ENCODE measurements at places on chromosomes 11 and 22. TPM values are rescaled to one million over a fixed set of nuclear protein-coding genes. Genes with fewer than 3 reads are reported as not detected.

The GRM5 gene
- total RNA-seq: not detected

The SCARF2 gene
- 36.2 TPM for total RNA-seq

The TBX10 gene
- not detected for total RNA-seq

- DNase-seq: no peak
Measured at GRCh38 chr22:37998543-37998942, 14.2 kb upstream of the SOX10 start.

- DNase-seq: peak; percentile 59
Measured at GRCh38 chr11:86162239-86162638, 82.3 kb upstream of the EED start.

- DNase-seq: no peak
Measured at GRCh38 chr11:2709429-2709828, 9.6 kb upstream of the KCNQ1OT1 start.

GRCh38 chr11:44018127-44018521, 29.7 kb upstream of the ACCSL start:
- peak; percentile 36 for DNase-seq

- no peak for DNase-seq
Measured at GRCh38 chr11:7098235-7098832, 9.5 kb downstream of the RBMXL2 start.

GRCh38 chr22:41382098-41382578, 396 bp downstream of the TEF start:
- DNase-seq: peak; percentile 90

- DNase-seq: no peak
Measured at GRCh38 chr11:125995313-125995712, 49.5 kb downstream of the VSIG10L2 start.

GRCh38 chr22:20240447-20240764, 27.7 kb downstream of the RTN4R start:
- DNase-seq: peak; percentile 85

Measured in ovary (tissue), 10 donors.